Stromal cell of bone marrow (primary cell): ENCODE measurements at places on chromosomes 1 and 21.

DNA sequence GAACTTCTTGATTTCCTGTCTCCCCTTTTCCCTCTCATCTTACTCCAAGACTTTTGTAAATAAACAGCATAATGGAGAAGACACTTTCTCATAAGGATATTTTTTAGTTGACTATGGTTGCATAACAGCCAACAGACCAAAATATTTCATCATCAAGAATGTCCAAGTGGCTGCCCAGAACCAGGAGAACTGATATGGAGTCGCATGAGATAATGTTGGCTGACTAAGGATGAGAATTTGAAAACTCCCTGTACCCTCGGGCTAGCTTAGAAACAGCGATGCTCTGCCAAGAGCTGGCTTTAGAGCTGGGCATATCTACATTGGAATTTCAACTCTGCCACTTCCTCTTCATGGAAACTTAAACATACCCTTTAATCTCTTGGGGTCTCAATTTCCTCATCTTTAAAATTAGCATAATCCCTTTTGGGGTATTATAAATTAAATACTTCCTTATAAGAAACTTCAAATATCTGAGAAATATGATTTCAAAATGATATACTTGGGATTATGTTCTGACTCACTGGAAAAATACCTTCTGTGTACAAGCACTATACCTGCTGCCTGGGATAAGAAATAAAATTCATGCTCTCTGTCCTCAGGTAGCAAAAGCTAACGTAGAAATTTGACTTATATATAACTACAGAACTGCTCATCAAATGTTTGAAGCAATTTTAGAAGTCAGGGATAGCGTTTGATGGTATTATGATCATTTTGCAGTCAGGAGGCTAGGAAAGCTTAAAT is 777.3 kb downstream of the LTN1 start:
- peak; percentile 41 for DNase-seq

DNA sequence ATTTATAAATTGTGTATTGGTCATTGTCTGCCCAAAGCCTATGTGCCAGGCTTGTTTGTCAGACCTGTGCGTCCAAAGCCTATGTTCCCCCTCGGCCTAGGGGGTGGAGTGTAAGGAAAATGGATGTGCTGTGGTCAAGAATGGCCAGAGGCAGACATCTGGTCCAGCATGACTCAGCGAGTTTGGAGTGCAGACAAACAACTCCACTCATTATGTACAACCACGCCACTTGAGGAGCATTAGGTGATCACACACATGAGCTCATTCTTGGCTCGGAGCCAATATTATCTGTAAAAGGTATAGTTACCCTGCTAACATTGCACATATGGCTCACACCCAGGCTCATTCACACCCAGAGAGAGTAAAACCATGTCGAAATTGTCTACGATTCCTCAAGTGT is 1047.6 kb upstream of the ADGRL4 start:
- DNase-seq: no peak

DNA sequence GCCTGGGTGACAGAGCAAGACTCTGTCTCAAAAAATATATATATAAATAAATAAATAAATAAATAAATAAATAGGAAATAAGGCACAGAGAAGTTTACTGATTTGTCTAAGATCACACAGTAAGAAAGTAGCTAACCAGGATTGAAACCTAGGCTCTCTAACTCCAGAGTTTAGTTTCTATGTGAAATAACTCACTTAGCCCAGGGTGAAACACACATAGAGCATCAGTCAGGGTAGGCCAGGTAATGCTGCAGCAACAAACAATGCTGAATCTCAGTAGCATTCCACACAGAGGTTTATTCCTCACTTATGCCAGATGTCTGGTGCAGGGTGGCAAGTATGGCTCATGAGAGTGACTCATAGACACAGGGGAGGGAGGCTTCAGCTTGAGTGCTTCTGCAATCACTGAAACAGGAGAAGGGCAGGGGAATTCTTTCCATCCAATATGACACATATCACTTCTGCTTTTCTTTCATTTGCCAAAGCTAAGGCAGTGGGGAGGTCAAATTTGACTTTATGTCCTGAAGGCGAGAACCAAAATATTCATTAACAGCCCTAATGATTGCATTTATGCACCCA is 37.1 kb upstream of the KANK4 start:
- DNase-seq: peak; percentile 86

DNA sequence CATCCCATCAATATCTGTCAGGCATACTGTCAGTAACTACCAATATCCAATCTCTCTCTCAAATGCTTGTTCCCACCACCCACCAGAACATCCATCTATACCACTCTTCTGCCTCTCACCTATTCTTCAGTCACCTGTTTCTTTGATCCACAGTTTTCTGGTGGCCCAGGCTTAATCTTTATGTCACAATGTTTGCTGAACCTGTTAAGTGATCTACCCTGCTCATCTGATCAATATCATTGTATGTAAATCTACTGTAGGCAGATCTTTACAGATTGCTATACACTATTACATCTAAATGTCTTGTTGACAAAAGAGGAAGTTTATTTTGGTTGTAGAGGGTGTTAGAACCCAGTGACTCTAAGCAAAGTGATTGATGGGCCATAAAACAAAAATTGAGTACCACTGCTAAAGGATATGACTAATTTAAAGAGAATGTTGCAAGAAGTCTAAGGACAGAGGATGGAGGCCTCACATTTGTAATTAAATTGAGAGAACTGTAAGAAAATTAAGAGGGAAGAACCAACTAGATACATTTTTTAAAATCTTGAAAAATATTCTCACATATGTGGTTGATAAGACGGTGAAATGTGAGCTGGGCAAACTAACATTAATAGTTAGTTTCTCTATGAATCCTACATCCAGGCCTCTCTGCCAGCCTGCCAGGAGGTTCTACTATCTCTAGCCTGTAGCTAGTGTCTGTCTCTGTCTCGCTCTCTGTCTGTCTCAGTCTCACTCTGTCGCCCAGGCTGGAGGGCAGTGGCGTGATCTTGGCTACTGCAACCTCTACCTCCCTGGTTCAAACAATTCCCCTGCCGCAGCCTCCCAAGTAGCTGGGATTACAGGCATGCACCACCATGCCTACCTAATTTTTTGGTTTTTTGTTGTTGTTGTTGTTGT is 34.1 kb downstream of the EGLN1 start:
- no peak for DNase-seq

DNA sequence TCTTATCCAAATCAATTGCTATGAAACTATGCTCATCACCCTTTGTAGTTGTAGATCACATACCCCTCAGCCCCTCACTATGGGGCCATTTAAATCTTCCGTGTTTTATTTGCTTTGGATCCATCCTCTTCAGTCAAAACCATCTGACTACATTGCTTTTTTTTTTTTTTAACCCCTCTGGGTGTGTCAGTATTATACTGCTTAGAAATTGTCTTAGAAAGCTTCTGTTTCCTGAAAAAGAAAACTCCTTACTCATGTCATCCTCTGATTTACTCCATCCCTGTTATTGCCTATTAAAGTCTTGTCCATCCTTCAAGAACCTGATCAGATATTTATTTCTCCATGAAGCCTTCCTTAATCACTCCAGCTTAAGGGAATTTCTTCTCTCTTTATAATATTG is 74.0 kb upstream of the HSD17B7 start:
- no peak for DNase-seq

- no peak for DNase-seq
Measured at GRCh38 chr1:226098870-226099835, 36.6 kb downstream of the H3-3A start.

GRCh38 chr1:92599184-92599583 is 112.5 kb upstream of the GFI1 start:
- DNase-seq: peak; percentile 26

DNA sequence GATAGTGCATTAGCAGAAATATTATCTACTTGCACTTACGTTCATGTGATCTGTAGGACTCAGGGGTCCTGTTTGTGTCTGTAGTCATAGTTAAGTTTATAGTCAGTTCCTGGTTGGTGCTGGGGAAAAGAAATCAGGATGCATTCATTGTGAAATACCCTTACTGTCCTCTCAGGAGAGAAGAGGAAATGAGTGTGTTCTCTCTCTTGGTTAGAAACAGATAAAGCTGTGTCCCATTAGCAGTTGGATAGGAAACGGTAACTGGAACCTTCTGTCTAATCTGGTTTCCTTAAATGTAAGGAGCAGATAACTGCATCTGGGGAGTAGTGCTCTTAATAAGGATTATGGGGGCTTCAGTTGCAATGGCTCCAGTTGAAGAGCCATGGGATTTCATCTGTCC is 8.9 kb downstream of the SDCCAG8 start:
- peak; percentile 53 for DNase-seq

- DNase-seq: no peak
Measured at GRCh38 chr1:111792249-111792648, 36.5 kb downstream of the DDX20 start.

- DNase-seq: peak; percentile 48
Measured at GRCh38 chr1:167936930-167937708, at the start of gene MPC2. MPC2 (minus strand) TSS chr1:167937072; CDS start chr1:167935841, 1,231 bp downstream.

DNA sequence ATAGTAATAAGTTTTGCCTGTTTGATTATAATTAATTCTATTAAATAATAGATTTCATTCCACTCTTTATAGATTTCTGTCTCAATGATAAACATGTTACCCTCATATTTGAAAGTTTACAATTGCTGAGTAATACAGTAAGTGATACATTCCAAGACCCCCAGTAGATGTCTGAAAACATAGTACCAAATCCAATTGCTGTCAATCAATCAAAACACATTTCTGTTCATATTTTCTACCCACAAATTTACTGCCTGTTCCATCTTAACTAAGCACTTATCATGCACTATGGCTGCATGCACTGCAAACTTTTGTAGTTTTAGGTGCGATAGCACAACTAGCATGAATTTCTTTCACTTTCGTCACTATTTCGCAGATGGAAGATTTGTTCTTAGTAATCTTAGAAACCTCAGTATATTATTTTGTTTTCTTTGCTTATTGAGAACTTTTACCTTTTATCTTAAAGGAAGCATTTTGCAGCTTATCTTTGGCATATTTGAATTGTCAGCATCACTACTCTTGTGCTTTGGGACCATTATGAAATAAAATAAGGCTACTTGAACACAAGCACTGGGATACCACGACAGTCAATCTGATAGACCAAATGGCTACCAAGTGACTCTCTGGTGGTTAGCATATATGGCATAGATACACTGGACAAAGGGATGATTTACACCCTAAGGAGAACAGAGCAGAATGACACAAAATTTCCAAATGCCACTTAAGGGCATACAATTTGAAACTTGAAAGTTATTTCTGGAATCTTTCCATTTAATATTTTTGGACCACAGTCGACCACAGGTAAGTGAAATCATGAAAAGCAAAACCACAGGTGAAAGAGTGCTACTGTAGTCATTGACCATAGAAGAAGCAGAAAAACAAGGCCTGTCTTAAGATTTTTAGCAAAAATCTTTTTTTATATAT is 67.6 kb downstream of the RGS13 start:
- no peak for DNase-seq

DNA sequence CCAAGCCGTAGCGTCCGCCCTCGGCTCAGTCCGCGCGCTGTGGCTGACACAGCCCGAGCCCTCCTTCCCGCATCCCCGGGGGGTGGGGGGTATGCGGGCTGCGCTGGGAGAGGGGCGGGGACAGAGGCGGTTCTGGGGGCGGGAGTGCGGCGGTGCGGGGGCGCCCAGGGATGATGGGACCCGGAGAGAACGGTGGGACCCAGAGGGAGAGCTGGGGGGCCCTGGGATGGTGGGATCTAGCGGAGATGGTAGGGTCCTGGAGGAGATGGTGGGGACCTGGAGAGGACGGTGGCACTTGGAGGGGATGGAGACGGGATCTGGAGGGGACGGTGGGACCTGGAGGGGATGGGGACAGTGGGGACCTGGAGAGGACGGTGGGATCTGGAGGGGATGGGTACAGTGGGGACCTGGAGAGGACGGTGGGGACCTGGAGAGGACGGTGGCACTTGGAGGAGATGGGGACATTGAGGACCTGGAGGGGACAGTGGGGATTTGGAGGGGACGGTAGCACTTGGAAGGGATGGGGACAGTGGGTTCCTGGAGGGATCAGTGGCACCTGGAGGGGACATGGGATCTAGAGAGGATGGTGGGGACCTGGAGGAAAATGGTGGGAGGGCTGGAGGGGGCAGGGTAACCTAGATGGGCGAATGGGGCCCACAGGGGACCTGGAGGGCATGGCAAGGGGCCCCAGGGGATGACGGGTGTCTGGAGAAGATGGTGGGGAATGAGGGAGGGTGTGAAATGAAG is 477 bp downstream of the SNAP47 start:
- DNase-seq: no peak
